ENCODE measurements at places on chromosomes 5 and 9. TPM values are rescaled to one million over a fixed set of nuclear protein-coding genes. Genes with fewer than 3 reads are reported as not detected.

KCNV2 gene
- total RNA-seq = not detected

PRLR gene
- not detected for total RNA-seq

PCDHB3 gene
- total RNA-seq = 2.4 TPM

PCA3 gene
- total RNA-seq = not detected

FBP1 gene
- total RNA-seq = 0.49 TPM

TLR4 gene
- total RNA-seq = not detected

PCDHA12 gene
- 8.2 TPM for total RNA-seq

PNPLA7 gene
- total RNA-seq = not detected

NUTM2G gene
- not detected for total RNA-seq

IFT74 gene
- total RNA-seq = 31.8 TPM

PCDHB2 gene
- 17.6 TPM for total RNA-seq

MAT2B gene
- 46.9 TPM for total RNA-seq

IL33 gene
- not detected for total RNA-seq
